ENCODE measurements at places on chromosomes 2 and 18. TPM values are rescaled to one million over a fixed set of nuclear protein-coding genes. Genes with fewer than 3 reads are reported as not detected.

Gene TUBA3E
- total RNA-seq: not detected

Gene PTPN2
- total RNA-seq: 52.2 TPM

Gene NAT8
- total RNA-seq: not detected

Gene RNF152
- 18.0 TPM for total RNA-seq

Gene CDH2
- 47.2 TPM for total RNA-seq

Gene TNFAIP6
- 1.5 TPM for total RNA-seq

Gene OTOS
- total RNA-seq: not detected

Gene RIT2
- total RNA-seq: not detected

Gene GPAT2
- total RNA-seq: not detected

GRCh38 chr2:172230889-172231401, 128.2 kb upstream of the DLX2 start:
- no peak for DNase-seq

DNA sequence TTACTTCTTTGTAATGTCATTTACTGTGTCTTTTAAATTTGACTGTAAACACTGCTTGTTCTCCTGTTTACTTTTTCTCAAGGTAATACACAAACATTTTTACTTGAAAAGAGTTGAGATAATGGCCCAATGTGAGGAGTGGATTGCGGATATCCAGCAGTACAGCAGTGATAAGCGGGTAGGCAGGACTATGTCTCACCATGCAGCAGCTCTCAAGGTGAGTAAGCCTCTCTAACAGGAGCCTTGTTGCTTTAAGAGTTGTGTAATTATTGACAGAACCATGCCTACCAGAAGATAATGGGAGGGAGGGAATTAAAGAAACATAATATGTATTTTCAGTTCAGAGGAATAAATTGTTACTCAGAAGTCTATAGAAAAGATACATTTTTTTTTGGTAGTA, 16.5 kb upstream of the TTC27 start:
- no peak for DNase-seq

DNA sequence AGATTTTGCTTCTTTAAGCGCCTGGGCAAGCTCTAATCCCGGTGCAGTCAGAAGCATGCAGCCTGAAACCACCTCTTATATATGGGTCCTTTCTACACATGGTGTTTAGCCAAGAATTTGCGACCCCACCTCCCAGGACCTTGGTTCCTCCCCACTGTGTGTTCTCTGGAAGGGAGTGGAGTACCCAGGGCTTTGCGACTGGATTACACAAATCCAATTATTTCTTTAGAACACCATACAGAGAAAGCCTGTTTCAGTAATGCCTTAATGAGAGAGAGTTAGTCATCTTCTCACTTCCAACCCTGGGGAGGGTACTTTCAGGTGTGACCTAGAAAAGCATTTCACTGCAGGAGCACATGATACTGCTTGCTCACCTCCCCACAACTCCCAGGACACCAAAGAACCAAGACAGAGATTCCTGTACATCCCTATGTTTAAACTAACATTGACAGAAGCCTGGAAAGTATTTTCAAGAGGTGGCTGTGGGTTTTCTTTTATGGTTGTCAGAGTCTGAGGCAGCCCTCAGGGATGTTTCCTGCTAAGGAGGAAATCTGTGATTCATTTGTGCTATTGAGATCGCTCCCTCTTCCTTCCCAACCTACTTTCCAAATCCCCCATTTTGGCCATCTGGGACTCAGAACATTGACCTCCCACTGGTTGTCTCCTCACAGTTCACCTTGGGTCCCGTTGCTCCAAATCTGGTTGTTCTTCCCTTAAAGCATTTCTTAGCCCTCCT, at the start of gene CAPN14:
Gene CAPN14, minus strand, starts transcription at position 51 of the 736 bp plus-strand sequence. CDS start 12,068 bp downstream, outside the sequence.
- DNase-seq: no peak

DNA sequence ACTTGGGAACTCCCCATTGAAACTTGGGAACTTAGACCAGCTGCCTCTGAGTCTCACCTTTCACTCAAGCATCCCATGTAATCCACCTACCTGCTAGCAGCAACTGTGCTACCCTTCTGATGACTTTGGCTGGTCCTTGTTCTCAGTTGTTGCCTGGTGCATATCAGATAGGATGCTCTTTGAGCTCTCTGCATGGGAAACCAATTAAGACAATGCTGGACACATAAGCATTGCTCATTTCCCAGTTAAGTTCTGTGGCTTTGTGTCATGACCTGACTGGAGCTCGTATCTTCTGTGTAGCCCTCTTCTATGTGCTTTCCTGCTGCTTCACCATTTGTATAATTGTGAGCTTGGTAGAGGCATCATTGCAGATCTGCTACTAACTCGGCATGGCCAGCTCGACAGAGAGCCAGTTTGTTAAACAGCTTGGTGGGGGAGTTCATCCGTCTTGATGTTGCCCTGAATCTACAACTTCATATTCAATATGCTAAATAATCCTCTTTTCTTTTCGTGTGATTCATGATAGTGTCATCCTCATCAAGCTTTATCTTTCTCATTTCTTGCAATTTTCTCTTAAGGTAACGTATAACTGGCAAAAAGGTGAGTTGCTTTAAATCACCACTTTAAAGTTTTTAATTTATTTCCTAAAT, 447.5 kb upstream of the SLC14A2 start:
- DNase-seq: no peak

GRCh38 chr2:85723707-85724360, 29.7 kb downstream of the GNLY start:
- no peak for DNase-seq

GRCh38 chr2:184425083-184425482, 173.2 kb upstream of the ZNF804A start:
- DNase-seq: no peak

- DNase-seq: peak; percentile 58
These were observed 194.0 kb downstream of the NDUFA10 start for GRCh38 chr2:239831001-239831731.

- DNase-seq: peak; percentile 75
These were observed 44.4 kb downstream of the CCDC195 start for GRCh38 chr2:224671731-224672130.

GRCh38 chr2:86453836-86454235, 12.7 kb downstream of the KDM3A start:
- DNase-seq: no peak

- no peak for DNase-seq
These were observed 44.2 kb downstream of the GPD2 start for GRCh38 chr2:156480376-156480775.

GRCh38 chr18:78793313-78794070, 186.1 kb upstream of the SALL3 start:
- no peak for DNase-seq

GRCh38 chr2:122683018-122683417, 927.6 kb downstream of the TSN start:
- no peak for DNase-seq

DNA sequence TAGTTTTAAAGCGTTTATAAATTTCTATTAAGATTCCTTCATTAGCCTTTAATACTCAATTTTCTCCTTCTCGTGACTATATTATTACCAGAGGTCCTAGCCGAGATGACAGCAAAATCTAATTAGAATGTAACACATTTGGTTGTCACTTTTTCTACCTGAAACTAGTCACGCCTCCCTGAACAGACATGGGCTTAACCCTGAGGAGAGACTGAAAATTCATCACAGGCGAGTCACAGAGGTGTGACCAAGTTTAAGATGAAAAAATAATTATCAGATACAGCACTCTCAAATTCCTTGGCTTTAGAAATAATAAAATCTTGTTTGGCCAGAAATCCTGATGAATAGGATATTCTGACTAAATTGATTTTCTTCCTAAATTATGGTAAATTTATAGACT, 834.4 kb upstream of the SLC39A10 start:
- DNase-seq: no peak

- no peak for DNase-seq
These were observed 284.7 kb upstream of the HDAC4 start for GRCh38 chr2:239685556-239685955.

GRCh38 chr2:84823788-84824187, 57.1 kb downstream of the TRABD2A start:
- DNase-seq: no peak

- DNase-seq: no peak
These were observed 14.3 kb downstream of the SPTBN1 start for GRCh38 chr2:54470266-54470938.

- DNase-seq: no peak
These were observed 161.8 kb downstream of the AGPS start for GRCh38 chr2:177554365-177554764.

GRCh38 chr18:49055754-49056172, 105.0 kb upstream of the SMAD7 start:
- peak; percentile 67 for DNase-seq

DNA sequence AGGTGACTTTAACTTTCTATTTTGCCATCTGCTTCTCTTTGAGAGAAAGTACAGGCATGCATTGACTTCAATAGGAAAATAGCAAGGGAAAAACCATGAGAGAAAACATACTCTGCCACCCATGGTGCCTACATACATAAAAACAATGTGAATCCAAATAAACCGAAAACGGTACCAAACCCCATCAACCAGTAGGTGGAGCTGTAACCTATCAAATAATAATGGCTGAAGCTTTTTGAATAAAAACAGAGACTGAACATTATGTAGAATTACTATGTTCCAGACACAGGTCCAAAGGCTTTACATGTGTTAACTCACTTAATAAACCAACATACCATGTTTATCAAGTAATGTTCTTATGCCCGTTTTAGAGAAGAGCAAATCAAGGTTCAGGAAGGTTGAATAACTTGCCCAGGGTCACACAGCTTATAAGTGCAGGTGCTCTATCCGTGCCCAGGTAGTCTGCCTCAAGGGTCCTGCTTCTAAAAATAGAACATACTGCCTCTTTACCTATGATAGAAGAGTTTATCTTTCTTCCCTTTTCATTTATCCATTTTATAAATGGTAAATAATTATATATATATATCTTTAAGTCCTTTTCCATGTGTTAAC, 293.9 kb upstream of the SYT4 start:
- no peak for DNase-seq

- no peak for DNase-seq
These were observed 160.9 kb downstream of the MYO5B start for GRCh38 chr18:50034029-50034428.

GRCh38 chr2:4091869-4092268, 388.5 kb downstream of the DCDC2C start:
- DNase-seq: no peak

DNA sequence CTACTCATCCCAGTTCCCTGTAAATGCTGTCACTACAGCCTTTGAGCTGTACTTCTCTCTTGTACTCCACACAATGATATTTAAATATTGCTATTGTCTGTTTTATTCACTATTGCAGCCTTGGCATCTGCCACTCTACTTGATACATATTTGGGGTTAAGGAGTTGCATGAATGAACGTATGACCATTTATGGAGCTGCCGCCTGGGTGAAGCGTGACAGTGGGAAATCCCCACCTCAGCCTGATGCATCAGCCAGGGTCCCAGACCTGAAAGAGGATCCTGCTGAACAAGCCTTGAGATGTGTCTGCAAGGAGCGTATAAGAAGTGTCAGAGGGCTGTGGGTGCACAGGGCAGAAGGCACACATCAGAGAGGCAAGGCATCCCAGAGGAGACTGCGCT, 39.1 kb downstream of the MRPL35 start:
- DNase-seq: no peak

- no peak for DNase-seq
These were observed 154.1 kb downstream of the HDAC4 start for GRCh38 chr2:239246723-239247122.

GRCh38 chr2:158115202-158115767, 13.6 kb downstream of the UPP2 start:
- DNase-seq: no peak

- DNase-seq: no peak
These were observed 74.4 kb upstream of the ASB18 start for GRCh38 chr2:236338495-236339184.

DNA sequence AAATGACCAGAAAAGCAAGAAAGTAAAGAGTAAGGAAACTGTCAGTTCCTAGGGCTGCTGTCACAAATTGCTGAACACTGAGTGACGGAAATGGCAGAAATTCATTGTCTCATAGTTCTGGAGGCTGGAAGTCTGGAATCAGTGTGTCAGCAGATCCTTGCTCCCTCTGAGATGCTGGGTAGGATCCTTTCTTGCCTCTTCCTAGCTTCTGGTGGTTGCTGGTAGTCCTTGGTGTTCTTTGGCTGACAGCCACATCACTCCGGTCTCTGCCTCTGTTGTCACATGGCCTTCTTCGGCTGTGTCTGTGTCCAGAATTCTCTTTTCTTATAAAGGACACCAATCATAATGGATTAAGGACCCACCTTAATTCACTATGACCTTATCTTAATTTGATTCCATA, 21.9 kb downstream of the PLEKHB2 start:
- no peak for DNase-seq

- peak; percentile 5 for DNase-seq
These were observed 1.2 kb downstream of the LRP2 start for GRCh38 chr2:169360984-169361705.

DNA sequence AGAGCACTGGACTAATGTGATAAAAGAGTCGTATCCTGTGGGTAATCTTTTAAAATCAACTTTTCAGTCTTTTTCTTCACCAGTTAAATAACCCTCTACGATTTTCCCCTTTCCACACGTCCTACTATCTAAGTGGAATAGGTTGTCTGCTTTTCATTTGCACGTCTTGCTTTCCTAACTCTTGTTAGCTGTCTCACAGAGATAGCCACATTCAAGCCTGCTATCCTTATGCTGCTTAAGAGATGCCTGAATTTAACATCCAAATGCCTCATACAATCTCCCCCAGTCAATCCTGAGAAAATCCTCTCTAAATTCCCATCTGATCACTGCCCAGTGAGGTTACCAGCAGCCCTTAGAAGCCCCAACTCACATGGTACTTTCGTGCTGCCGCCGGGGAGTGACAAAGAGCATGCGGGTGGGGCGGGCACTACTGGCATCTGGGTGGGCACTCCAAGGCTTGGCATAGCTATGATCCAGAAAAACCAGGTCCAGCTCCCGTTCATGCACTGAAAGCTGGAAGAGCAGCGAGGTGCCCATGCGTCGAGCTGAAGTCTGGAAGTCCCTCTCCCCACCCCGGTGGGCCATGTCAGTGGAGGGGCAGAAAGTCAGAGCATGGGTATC, 1.5 kb downstream of the KANSL3 start:
- DNase-seq: peak; percentile 34

GRCh38 chr2:147663153-147663961, 181.5 kb upstream of the ACVR2A start:
- no peak for DNase-seq

- no peak for DNase-seq
These were observed 121.2 kb upstream of the SPRED2 start for GRCh38 chr2:65553504-65554074.

DNA sequence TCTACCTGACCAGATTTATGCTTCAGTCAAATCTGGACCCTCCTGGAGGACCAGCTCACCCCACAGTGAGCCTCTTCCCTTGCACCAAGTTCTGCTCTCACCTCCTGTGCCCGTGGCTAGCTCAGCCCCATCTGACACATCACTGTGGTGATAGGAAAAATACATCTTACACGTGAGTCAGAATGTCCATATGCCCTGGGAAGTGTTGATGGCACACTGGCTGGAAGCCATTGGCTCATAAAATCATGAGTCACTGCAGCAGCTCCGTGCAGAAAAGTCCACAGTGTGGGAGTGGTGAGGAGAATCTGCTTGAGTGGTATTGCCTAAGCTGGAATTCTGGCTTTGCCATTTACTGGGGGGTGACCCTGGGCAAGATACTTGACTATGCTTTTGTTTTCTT, 42.6 kb upstream of the RAPGEF4 start:
- DNase-seq: peak; percentile 82

All from SJSA1 (cell line).